ENCODE measurements at places on chromosomes 11 and 22.
A peak's percentile ranks its signal among the peaks of the same experiment; 100 is the strongest.

- no peak for DNase-seq
Observed at GRCh38 chr11:1510928-1511327, 24.3 kb upstream of the MOB2 start.

DNA sequence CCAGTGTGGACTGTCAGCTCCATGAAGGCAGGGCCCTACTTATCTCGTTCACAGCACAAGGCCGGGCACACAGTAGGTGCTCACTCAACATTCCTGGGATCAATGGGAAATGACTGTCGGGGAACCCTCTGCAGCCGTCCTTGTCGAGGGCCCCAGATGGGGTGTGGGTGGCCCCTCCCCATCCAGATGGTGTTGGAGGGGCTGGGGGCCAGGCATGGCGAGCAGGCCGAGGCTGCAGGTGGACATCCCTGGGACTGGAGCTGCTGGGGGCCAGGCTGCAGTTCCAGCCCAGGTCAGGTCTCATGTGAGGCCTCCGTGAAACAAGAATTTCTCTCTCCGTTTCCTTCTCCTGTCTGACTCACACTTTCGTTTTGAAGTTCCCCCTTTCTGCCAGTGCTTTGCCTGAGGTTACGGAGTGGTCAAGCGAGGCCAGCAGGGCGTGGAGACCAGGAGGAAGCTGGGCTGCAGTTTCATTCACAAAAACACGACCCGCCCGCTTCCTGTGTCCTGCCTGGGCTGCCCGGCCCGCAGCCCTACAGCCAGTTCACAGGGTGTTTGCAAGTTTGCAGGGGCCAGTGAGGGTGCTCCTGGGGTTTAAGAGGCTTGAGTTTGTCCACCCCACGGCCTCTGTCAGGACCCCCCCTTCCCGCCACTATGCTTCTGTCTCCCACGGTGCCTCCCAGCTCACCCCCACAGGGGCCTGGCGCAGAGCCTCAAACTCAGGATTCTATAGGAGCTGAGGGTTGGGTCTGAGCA lies 4.5 kb downstream of the MYEOV start:
- peak; percentile 86 for DNase-seq

DNA sequence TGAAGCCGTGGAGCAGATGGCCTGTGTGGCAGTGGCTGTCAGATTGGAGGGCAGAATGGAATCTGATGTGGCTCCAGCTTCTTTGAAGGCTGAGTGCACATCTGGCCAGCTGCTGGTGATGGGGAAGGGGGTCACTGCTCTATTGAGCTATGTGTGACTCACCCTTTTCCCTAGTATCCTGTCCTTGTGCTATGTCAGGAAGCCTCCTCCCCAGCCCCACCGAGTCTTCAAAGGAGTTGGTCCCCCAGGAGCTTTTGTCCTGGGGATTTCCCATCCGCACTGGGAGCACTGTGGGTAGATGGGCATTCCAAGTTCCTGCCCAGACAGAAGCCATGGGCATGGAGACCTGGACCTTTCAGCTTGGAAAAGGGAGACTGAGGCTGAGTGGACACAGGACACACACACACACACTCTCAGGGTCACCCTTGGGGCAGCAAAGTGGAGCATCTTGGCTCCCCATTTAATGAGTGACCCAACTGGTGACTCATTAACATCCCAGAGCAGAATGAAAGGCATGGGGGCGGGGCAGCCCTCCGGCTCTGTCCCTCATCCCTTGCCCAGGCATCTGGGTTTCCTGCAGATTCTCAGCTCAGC lies 3.3 kb downstream of the SERPINH1 start:
- DNase-seq: peak; percentile 69

DNA sequence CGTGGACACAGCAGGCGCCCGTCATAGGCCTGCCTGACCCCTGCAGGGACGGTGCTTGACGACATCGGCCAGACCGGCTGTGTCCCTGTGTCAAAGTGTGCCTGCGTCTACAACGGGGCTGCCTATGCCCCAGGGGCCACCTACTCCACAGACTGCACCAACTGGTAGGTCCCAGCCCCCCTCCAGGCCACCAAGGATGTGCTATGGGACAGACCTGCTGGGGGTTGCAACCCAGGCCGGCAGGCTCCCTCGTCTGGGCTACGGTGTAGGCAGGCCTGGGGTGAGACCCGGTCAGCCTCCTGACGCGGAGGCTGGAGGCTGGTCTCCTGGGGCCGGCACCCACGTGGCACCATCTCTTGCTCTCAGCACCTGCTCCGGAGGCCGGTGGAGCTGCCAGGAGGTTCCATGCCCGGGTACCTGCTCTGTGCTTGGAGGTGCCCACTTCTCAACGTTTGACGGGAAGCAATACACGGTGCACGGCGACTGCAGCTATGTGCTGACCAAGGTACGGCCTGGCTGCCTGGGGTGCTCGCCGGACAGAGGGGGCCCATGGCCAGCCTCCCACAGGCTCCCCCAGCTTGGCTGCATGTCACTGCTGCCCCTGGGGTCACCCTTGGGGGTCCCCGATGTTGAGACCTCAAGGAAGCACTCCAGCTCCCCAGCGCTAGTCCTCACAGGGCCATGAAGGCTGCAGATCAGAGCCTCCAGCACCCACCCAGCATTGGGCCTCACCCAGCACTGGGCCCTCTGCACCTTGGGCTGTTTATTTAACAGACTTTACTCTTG lies 7.7 kb downstream of the MUC5AC start:
- no peak for DNase-seq

DNA sequence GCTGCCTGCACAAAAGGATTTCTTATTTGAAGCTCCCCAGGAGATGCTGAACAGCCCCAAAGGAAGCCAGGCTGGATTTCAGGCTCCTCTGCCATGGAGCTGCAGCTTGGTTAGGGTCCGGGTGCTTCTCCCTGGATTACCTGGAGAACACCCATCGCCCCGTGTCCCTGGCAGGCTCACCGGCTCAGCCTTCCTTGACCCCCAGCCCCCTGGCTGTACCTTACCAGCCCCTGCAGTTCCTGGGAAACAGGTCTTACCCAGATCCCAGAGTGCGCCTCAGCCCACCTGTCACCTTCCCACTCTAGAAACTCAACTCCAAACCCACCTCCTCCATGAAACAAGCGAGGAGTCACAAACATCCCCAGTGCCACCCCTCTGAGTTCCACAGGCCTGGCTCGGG lies 45.3 kb upstream of the CD5 start:
- DNase-seq: no peak

DNA sequence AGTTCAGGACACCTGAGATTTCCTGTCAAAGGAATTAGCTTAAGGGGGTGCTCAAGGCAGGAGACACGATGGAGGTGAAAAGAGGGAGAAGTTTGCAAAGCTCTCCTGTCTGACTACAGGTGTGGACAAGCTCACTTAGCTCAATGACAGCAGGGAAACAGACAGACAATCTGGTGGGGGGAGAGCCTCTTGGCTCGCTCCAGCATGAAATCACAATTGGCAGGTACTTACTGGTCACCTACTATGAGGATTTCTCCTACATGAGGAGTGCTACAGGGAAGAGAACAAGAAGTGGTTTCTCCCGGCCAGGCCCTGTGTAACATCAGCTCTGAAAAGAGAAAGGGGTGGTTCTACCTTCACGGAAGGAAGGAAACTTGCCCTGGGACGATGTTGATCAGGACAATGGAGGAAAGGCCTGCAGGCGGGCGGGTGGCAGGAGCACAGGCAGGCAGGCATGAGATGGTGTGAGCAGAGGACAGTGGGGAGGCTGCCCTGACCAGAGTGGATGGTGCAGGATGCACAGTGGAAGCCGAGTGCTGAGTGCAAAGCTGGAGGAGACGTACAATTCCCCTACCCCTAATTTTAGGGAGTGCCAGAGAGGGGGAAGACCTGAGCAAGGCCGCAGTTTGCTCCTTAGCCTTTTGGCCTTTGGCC lies 57.9 kb upstream of the CRTAM start:
- no peak for DNase-seq

DNA sequence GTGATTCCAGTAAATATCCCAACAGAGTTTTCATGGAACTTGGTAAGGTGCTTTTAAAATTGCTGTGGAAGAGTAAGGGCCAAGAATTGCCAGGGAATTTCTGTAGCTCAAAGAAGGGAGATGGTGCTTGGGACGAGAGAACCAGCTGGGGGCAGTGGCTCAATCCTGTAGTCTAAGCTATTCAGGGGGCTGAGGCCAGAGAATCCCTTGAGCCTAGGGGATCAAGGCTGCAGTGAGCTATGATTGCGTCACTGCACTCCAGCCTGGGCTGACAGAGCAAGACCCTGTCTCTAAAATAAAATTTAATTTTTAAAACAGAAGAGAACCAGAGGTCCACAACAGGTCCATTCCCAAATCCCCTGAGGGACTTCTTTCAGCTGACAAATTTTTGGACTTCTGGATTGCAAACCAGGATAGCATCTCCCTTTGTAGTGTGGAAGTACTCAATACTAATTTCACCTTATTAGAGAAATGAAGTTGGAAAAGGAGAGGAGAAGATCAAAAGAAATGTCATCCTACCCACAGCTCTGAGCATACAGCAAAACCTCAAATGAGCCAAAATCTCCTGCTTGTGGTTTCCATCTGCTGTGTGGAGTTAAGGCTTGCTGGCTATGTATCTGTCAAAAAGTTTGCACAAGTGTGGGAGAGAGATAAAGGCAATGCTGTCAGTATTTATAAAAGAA lies 59.2 kb upstream of the CLPB start:
- no peak for DNase-seq

- DNase-seq: peak; percentile 82
Observed at GRCh38 chr11:93591247-93591898, 48.2 kb upstream of the SMCO4 start.

DNA sequence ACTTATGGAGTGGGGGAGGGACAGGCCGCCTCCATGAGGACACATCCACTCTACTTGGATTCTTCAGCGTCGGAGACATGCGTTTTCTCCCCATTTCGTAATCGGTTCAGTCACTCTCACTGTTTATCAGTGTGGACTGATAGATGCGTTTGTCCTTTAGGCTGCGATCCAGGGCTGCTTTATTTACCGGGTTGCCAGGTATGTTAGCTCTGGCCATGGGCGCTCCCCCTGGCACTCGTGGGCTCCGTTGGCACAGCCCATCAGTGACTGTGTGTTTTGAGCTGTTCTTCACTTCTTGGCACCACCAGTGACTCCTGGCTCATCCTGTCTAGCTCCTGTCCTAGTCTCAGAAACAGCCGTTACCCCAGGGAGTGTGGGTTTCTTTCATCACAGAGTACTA lies 1203.3 kb downstream of the BRD1 start:
- DNase-seq: no peak

- DNase-seq: peak; percentile 84
Observed at GRCh38 chr11:16791191-16791961, 52.9 kb downstream of the C11orf58 start.

- DNase-seq: no peak
Observed at GRCh38 chr11:85822814-85823213, 11.9 kb upstream of the SYTL2 start.

- DNase-seq: no peak
Observed at GRCh38 chr11:124752471-124753102, 532 bp upstream of the VSIG2 start.

DNA sequence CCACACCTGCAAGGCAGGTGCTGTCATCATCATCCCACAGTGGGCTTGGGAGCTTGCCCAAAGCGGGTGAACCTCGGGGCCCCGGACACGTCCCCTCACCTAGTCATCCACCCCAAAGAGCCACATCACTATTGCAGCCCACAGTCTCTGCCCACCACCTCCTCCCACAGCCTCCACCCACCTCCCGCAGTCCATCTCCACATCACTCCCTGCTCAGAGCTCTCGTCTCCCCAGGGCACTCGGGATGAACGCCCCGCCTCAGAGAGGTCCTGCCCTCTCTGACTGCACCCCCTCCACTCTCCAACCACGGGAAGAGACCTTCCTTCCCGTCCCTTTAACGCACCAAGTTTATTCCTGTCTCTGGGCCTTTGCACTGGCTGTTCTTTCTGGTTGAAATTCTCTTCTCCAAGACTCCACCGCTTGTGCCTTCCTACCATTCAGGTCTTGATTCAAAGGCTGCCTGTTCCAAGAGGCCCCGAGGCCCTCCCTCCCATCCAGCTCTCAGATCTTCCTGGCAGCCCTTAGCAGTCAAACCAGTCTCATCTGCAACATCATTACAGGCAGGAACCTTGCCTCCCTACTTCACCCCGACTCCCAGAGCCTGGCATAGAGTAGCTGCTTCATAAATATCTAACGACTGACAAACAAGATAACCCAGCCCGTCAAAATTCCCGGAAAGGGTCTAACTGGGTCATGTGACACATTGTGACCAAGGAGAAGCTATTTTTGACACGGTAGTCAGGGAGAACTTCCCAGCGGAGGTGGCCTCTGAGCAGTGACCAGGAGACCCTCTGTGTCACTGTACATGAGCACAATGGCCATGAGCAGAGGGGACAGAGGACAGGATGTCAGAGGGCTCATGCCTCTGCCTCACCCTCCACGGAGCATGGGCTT lies 11.1 kb downstream of the KCNJ4 start:
- no peak for DNase-seq

DNA sequence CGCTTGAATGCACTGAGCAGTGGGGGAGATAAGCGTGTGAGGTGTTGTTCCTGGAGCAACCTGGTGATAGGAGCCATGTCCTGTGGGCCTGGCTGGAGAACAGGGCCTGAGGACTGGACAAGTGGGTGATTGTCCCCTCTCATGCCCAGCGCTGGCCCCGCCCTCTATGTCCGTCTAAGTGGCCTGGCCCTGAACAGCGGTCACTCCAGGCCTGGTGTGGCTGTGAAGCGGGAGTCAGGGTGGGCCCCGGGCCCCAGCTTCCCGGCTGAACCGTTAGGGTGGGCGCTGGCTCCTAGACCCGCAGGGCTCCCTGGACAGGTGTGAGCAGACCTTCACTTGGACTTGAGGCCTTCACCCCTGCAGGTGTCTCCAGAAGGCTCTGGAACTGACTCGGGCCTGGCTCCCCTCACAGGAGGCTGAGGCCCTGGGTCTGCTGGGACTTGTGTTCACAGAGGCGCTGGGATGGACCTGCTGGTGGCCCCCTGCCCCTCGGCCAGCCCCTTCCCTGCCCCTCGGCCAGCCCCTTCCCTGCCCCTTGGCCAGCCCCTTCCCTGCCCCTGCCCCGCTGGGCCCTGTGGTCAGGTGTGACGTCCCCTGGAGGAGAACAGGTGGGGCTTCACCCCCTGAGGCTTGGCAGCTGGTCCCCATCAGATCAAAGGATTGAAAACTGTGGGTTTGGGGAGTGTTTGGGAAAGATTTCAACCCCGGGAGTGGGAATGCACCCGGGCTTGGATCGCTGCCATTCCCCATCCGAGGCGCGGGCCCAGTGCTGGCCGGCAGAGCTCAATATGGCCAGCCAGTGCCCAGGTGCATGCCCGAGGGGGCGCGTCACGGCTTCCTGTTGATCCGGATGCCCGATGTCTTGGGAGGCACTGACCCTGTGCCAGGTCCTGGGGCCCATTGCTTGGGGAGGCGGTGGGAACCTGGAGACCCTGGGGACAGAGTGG lies 3.2 kb upstream of the MUC6 start:
- peak; percentile 89 for DNase-seq

- no peak for DNase-seq
Observed at GRCh38 chr22:44665115-44665514, 36.9 kb upstream of the PRR5 start.

Data from MCF 10A (cell line).